Stimulated activated CD4-positive, alpha-beta T cell treated with anti-CD3 and anti-CD28 coated beads, Interleukin-1b, Interleukin-23, amount 100 ng/mL, for 1 hour (primary cell): ENCODE measurements at places on chromosomes 5 and 9.

- no peak for DNase-seq
Measured at GRCh38 chr9:2228132-2228531, 213.0 kb downstream of the SMARCA2 start.

GRCh38 chr5:168820874-168821273, 241.7 kb upstream of the PANK3 start:
- no peak for DNase-seq

DNA sequence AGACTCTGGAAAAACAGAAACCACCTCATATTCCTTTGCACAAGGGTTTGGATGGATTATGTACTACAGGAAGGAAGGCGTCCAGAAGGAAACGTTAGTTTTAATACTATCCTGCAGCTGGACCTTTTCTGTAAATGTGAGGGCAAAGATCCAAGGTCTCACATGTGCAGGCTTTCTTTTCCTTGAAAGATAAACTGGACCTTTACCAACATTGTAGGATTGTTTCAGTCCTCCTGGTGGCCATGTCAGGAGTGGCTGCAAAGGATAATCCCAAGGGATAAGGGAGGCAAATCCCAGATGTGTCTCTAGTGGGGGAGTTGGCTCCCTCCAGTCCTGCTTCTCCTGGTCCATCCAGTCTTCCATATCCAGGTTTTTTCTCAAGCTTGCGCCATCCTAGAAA, 397.5 kb downstream of the HTR1A start:
- no peak for DNase-seq

GRCh38 chr5:57338068-57338867, 144.3 kb downstream of the ACTBL2 start:
- DNase-seq: no peak

GRCh38 chr9:85142968-85143367, 473.4 kb downstream of the NTRK2 start:
- no peak for DNase-seq

- DNase-seq: no peak
Measured at GRCh38 chr9:31745886-31746285, 638.6 kb upstream of the ACO1 start.

- DNase-seq: no peak
Measured at GRCh38 chr9:121956808-121957207, 136.3 kb downstream of the TTLL11 start.

DNA sequence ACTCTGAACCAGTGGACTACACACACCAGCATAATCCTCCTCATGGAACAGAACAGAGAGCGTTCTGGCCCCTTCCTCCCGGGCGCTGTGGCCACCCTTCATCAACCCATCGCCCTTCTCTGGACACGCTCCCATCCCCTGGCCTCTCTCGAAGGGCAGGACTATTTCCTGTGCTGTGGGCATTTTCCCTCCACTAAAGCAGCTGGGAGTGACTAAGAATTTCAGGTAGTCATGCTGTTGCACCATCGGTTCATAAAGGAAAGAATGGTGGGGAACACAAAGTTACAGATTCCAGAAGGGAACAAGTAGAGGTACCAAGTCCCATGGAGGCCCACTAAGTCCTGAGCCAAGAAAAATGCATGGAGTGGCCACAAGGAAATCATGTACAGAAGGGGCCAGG, 68.6 kb downstream of the EPB41L4B start:
- DNase-seq: no peak

- no peak for DNase-seq
Measured at GRCh38 chr9:121445986-121446385, 53.7 kb downstream of the GGTA1 start.

DNA sequence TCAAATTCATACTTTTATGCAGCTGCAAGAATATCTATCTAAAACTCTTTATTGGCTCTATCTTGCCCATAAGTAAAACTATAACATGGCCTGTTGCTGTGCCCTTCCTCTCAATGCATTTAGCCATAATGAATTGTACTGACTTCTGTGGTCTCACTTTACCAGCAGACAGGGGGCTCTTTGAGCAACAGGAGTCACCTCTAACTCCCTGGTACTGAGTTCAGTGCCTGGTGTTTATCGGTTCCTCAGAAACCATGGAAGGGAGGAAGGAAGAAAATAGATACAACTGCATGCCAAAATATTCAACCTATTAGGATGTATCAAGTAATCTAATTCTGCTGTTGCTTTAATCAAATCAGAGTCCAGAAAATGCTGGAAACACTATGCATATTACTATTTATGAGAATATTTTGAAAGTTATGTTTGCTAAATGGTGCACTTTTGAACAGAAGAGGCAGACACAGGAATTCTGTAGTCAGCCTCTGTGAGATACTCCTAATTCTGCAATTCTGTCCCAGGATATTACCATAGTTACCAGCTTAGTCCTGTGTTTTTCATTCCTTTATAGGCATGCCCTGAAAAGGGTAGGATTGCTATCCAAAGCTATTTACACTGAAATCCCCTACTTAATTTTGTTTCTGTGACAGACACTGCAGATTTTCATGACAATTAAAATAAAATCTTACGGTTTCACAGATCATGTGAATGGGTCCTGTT, 89.8 kb downstream of the CD180 start:
- no peak for DNase-seq

GRCh38 chr5:76874088-76874581, 24.3 kb downstream of the S100Z start:
- DNase-seq: no peak

DNA sequence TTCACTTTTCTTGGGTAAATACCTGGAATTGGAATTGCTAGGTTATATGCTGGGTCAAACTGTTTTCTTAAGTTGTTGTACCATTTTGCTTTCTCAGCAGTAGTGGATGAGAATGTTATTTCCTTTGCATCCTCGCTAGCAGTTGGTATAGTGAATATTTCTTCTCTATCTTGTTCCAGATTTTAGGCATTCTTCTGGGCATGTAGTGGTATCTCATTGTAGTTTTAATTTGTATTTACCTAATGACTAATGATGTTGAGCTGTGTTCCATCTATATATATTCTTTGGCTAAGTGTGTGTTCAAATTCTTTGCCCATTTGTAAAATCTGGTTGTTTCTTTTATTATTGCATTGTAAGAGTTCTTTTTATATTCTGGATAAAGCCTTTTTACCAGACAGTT, 333.3 kb downstream of the MAT2B start:
- DNase-seq: no peak

- DNase-seq: no peak
Measured at GRCh38 chr9:86354818-86355309, 654 bp upstream of the TUT7 start.
